Activated naive CD4-positive, alpha-beta T cell treated with anti-CD3 and anti-CD28 coated beads for 36 hours (primary cell): ENCODE measurements at places on chromosomes 7 and 10. TPM values are rescaled to one million over a fixed set of nuclear protein-coding genes. Genes with fewer than 3 reads are reported as not detected.
A peak's percentile ranks its signal among the peaks of the same experiment; 100 is the strongest.

The ORC5 gene
- 19.9 TPM for total RNA-seq

- no peaks in the 10 kb centered on the region for H3K4me1 ChIP-seq
- DNase-seq = no peak
- H3K36me3 ChIP-seq = peaks cover 9% of the 10 kb centered on the region
Observed at GRCh38 chr7:75042286-75042685, 31.3 kb downstream of the RCC1L start.

DNA sequence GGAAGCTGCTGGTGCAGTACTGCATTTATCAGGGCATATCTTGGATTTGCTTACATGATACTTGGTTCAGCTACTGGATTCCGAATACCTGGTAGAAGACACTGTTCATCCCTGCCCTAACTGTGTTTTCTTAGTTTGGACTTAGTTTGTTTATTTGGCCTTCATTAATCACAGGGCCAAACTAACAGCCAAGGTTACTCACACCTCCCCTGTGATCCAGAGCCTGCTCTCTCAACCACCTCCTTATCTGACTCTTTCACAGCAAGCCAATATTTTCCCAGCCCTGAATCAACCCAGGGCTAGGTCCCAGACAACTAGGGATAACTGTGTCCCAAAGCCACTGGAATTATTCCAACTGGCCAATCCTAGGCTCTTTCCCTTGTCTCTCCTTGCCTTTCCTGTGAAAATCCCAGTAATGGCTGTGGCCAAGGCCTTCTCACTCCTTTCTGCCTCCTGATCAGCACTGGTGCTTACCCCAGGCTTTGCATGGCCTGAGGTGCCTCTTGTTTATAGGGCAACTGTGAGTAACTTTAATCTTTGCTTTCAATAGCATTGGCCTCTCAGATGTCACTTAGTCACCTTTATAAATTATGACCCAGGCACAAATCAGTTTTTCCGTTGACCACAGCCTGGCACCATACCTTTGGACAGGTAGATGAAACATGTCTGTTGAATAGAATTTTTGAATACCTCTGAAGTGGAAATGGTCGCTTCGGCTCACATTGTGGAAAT, 9.3 kb upstream of the JCAD start:
- no peak overlapping the region for H3K4me3 ChIP-seq
- DNase-seq = no peak
- H3K27me3 ChIP-seq = peaks cover 16% of the 10 kb centered on the region
- H3K27ac ChIP-seq = no peak overlapping the region
- H3K36me3 ChIP-seq = no peaks in the 10 kb centered on the region

DNA sequence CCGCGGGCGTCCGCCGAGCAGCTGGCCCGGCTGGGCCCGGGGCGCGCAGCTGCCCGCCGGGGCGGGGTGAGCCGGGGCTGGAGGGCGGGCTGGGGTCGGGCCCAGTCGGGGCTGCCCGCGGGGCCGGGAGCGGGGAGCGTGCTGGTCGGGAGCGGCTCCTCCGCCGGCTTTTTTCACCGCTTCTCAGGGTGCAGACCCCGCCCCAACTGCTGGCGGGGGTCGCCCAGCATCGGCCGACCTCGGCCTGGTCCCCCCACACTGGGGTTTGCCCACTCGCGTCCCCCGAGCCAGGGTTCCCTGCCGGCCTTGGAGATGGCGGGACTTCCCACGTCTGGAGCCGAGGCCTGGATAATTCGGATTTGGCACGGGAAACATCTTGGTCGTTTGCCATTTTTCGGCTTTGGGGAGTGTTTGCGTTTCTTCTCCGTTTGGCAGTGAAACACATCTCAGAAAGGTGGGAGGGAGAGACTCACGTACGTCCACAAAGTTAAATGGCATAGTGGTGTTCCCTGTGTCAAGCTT, 432 bp downstream of the TMEM248 start:
- no peaks in the 10 kb centered on the region for H3K27me3 ChIP-seq
- H3K36me3 ChIP-seq = peaks cover 7% of the 10 kb centered on the region
- peak overlapping the region; percentile 96 for H3K27ac ChIP-seq
- peak; percentile 18 for DNase-seq

DNA sequence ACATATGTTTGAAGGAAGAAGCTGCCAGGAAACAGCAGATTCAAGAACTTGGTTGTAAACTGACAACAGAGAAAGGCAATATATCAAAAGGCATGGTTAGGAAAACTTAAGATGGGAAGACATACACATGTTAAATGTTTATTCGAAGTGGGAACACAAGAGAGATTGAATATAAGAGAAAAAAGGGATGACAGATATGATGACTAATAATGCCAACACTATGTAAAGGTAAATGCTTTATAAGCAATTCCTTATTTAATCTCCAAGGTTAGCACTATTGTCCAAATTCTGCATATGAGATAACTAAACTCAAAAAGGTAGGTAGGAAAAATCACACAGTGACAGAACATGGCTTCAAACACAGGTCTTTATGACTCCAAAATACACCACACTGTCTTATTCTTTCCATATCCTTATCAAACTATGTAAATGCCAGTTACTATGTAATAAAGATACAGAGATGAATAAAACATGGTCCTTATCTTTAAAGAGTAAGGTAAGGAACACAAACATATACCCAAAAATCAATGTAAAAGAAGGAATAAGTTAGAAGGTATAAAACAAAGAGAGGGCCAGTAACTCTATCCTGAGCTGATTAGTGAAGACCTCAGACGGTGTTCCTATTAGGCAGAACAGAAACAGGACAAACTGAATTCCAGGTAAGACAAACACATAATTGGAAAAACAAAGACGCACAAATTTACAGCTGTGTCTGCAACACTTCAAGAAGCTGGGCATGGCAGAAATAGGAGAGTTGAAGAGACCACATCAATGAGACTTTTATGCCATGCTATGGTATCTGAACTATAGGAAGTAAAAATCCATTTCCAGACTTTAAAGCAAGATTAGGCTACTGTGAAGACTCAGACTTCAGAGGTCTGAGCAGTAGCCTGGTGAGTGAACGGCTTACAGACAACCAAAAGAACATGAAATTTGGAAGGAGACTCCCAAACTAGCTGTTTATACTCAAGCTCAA, 56.1 kb downstream of the ABI1 start:
- H3K36me3 ChIP-seq = no peaks in the 10 kb centered on the region
- no peak for DNase-seq
- peaks cover 72% of the 10 kb centered on the region for H3K4me1 ChIP-seq

The KAZALD1 gene
- 0.52 TPM for total RNA-seq

GRCh38 chr7:105640956-105641810, 59.9 kb upstream of the EFCAB10 start:
- no peak overlapping the region for H3K4me3 ChIP-seq
- H3K36me3 ChIP-seq = peaks cover 21% of the 10 kb centered on the region
- no peaks in the 10 kb centered on the region for H3K4me1 ChIP-seq
- no peak overlapping the region for H3K27ac ChIP-seq

GRCh38 chr7:155193716-155194115, 104.0 kb upstream of the INSIG1 start:
- peaks cover 17% of the 10 kb centered on the region for H3K4me1 ChIP-seq
- H3K4me3 ChIP-seq = no peak overlapping the region
- H3K36me3 ChIP-seq = peaks cover 5% of the 10 kb centered on the region
- no peak overlapping the region for H3K27ac ChIP-seq

DNA sequence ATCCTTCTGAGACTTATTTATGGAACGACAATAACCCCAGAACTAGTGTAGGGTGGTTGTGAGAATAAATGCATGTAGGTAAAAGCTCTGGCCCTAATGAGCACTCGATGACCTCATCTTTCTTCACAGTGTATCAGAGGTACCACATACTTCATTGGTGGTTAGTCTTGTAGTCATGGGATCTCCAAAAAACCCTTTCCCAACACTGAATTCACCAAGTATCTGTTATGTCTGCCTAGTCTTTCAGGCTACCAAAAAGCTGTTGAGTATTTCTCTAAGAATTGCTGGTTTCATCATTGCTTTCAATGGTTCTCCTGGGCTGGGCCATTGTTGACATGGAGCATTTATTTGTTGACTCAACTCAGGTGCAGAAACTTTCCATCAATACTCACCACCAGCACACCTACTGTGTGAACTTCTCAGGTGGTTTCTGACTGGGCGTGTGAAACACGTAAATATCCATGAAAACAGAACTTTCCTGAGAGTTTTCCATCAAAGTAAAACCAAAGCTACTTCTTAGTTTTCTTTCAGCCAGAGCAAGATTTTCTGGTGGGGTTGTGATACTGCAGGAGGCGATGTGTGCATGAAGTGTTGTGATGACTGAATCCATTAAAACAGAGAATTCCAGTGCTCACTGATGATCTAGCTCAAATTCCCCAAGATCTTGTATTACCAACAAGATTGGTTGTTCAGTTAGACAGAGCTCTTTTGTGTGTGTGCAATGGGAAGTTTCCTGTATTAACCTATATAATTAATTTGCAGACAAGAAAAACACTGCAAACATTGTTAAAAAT, 51.4 kb upstream of the SLC35B4 start:
- H3K27ac ChIP-seq = no peak overlapping the region
- H3K36me3 ChIP-seq = no peaks in the 10 kb centered on the region

The NOS3 gene
- total RNA-seq = 9.2 TPM

The H2BK1 gene
- not detected for total RNA-seq

- no peak overlapping the region for H3K4me3 ChIP-seq
- no peak overlapping the region for H3K27ac ChIP-seq
- DNase-seq = no peak
- no peaks in the 10 kb centered on the region for H3K27me3 ChIP-seq
Observed at GRCh38 chr7:5442757-5443305, 19.2 kb upstream of the TNRC18 start.

- DNase-seq = peak; percentile 41
- peaks cover 16% of the 10 kb centered on the region for H3K27me3 ChIP-seq
- no peak overlapping the region for H3K4me3 ChIP-seq
- H3K4me1 ChIP-seq = no peaks in the 10 kb centered on the region
Observed at GRCh38 chr7:117731455-117731854, 141.8 kb downstream of the CTTNBP2 start.

GRCh38 chr10:76176166-76176550, 744.7 kb downstream of the LRMDA start:
- H3K4me1 ChIP-seq = peaks cover 3% of the 10 kb centered on the region
- H3K27ac ChIP-seq = no peak overlapping the region
- DNase-seq = no peak
- no peak overlapping the region for H3K4me3 ChIP-seq
